HL-60 (cell line): ENCODE measurements at places on chromosomes 4 and X.

GRCh38 chr4:42080306-42080705 is 72.1 kb downstream of the BEND4 start:
- DNase-seq: no peak

GRCh38 chr4:78560296-78560963 is 8.9 kb downstream of the ANXA3 start:
- no peak for DNase-seq

- no peak for DNase-seq
These were observed 40.6 kb downstream of the TMEM164 start for GRCh38 chrX:110043506-110043905.

GRCh38 chr4:138773321-138773720 is 242.3 kb upstream of the NOCT start:
- DNase-seq: no peak

DNA sequence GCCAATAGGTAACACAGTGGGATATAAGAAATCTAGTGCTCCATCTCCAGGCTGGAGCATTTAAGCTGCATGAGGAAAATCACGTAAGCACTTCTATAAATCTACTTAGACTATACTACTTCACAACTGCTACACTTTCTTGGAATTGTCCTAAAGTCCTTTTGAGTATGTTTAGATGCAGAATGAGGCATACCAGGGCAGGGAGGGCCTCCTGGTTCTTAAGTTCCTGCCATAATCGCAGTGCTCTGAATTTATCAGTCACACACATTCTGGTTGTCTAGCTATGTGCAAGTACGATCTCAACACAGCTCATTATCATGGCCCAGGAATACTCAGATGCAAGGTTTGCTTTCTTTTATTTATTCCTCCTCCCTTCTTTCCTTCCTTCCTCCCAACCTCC is 130.3 kb downstream of the GUCY2F start:
- DNase-seq: no peak

DNA sequence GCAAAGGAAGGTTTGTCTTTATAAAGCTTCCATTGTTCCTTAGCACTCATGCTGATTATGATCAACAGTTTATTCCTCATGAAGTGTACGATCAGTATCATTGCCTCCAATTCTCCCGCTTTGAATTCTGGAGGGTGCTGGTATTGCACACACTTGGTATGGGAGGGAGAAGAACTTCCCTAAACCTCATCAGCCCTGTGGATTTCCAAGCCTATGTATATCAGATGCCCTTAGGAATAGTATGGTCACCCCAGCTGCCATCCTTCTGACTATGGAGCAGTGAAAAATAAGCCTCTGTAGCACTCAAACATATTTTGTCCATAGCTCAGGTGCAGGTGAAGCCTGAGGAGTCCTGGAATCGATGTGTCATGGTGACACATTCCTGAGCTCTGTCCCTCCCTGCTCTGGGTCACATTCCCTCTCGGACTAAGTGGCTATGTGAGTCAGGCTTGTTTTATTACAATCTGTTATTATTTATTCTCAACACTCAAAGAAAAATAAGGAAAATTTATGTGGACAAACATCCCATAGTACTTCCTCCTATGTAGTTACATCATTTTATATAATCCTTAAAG is 2.0 kb upstream of the ZDHHC9 start:
- no peak for DNase-seq

DNA sequence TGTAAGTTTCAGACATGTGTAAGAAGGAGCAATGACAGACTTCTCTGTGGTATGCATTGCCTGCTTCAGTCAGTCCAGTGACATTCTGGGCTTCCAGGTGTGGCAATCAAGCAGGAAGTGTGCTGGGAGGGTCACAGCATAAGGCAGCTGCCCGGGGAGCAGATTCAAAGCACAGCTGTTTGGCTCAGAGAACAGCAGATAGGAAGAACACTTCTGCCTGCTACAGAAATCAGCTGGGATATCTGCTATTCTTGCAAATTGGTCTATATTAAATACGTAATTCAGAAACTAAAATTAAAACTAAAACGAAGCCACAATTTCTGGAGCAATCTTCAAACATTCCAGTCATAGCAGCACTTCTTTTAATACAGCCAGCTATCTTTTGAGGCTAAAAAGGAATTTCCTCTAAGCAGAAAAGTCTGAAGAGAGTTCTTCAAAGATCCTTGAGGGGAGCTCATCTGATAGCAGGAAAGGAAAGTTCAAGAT is 47.5 kb upstream of the GALNT7 start:
- DNase-seq: peak; percentile 25

DNA sequence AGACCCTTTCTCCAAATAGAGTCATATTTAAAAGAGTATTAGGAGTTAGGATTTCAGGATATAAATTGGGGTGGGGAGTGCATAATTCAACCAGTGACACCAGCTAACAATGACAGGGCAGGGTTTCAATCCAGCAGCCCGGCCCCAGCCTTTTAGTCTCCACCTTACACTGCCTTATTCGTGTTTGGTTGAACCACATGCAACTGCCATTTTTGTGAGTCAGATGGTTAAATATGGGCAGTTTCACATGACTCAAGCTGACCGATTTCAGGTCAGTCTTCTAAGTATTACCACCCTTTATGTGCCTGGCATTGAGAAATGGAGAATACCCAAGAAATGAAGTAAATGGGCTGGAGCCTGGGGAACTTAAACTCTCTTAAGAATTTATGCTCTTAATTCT is 102.8 kb downstream of the STOX2 start:
- no peak for DNase-seq

GRCh38 chrX:6885396-6885795 is 262.1 kb upstream of the STS start:
- no peak for DNase-seq

DNA sequence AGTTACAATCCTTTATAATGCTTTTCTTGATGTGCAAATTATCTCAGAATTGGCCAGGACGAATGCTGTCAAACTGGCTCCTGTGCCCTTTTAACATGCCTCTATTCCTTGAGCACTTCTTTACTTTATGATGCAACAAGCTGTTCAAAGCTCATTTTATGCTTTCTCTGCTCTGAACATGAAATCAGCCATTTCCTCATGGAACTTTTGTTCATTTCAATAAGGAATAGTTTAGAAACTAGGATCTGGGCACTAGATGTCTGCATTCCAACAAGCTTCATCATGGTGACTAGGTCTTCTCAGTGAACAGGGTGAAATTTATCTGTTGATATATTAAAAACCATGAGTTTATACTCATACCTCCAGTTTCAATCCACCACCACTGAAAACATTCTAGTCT is 87.3 kb upstream of the TEX13A start:
- no peak for DNase-seq

DNA sequence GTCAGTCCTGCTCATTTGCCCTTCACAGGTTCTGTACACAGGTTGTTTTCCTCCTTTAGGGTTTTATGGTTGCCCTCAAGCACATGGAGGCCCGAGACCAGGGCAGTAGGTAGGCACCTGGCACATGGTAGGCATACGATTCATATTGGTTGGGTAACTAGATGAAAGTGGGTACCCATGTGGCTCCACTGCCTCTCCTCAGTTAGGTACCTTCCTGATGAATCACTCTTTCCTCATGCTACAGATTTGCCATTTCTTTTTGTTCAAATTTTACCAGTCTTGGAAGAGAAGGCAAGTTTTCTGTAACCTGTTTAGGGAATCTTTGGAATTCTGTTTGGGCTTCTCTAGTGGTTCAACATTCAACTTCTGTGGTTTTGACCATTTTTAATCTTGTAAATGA is 121.3 kb downstream of the FHIP1A start:
- DNase-seq: no peak

GRCh38 chr4:26779674-26780073 is 81.0 kb upstream of the STIM2 start:
- DNase-seq: no peak

DNA sequence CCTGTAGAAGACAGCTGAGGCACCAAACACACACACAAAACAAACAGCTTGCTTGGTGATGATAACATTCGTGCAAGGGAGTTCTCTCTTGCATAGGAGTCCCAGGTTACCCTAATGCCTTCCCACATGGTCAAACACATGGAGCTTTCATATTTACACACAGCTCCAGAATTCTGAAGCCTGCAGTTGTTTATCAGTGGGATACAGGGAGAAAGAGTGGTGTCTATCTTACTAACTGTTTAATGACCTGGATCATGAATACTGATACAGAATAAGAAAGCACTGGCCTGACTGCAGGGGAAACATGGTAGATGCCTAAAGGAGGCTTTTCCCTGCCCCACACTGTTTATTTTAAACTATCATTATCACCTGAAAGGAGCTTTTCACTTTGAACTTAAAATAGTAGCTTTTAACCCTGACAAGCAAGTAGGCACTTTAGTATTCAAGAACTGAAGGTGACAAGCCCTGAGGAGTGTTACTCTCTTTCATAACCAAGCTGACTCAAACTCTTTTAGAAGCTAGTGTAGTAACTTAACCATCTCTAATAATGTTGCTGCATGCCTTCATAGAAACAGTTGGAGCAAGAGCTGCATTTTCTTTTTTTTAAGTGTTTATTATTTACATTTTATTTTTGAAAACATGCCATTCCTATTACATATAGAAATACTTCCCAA is 15.6 kb downstream of the TET2 start:
- DNase-seq: no peak

GRCh38 chr4:84001876-84002569 is 466.1 kb downstream of the GPAT3 start:
- no peak for DNase-seq

- DNase-seq: no peak
These were observed 192.8 kb downstream of the SPOCK3 start for GRCh38 chr4:167041524-167041923.
